ENCODE measurements at places on chromosomes 3 and 15. TPM values are rescaled to one million over a fixed set of nuclear protein-coding genes. Genes with fewer than 3 reads are reported as not detected.
A peak's percentile ranks its signal among the peaks of the same experiment; 100 is the strongest.

DNA sequence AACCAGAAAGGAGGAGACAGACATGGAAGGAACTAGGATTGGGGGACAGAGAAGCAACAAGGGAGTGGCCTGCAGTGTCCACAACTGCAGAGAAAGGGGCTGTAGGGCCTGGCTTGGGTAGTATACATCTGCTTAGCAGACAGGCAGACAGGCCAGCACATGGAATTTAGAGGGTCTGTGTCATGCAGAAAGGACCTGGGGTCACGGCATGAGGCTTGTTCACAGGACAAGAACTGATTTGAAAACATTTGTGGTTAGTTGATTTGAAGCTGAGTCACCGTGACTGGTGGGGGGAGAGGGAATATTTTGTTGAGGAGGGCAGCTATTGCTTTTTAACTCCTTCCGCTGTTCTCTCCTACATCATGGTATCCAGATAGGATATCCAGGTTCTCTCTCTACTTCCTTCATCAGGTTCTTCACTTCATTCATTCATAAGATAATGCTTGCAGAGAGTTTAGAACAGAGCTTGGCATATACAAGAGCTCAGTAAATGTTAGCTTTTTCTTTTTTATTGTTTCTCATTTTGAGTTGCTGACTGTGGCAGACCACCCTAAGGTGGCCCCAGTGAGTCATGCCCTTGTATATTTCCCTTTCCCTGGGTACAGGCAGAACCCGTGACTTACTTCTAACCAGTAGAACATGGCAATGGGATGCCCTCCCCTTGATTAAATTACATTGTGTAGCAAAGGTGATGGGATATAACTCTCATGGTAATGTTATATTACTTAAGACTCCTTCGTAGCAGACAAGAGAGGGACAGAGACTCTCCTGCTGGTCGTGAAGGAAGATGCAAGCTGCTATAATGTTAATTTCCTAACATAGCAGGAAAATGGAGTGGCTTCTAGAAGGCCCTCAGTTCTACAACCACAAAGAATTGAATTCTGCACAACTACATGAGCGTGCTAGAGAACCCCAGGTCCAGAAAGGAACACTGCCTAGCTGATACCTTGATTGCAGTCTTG lies 95.0 kb upstream of the NMNAT3 start:
- no peak overlapping the region for H3K27ac ChIP-seq
- no peak overlapping the region for H3K4me3 ChIP-seq
- H3K27me3 ChIP-seq, result no peaks in the 10 kb centered on the region
- no peak for DNase-seq
- H3K36me3 ChIP-seq, result no peaks in the 10 kb centered on the region

DNA sequence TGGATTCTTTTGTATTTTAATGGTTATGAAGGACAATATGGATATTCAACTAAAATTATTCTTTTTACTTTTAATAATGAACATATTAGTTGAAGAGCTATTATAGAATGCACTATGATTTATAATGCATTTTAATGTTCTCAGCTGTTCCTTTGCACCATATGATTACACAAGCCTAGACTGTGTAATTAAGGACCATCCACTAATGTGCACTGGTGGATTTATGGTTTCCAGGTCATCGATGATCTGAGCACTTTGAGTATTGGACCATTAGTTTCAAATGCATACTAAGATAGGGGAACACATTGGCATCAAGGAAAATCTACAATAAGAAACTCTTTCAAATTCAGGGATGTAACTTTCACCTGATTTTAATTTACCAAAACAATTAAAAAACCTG lies 16.8 kb downstream of the LRRN1 start:
- H3K4me1 ChIP-seq, result no peaks in the 10 kb centered on the region
- peaks cover 8% of the 10 kb centered on the region for H3K36me3 ChIP-seq
- no peak for DNase-seq
- no peak overlapping the region for H3K4me3 ChIP-seq
- H3K27me3 ChIP-seq, result no peaks in the 10 kb centered on the region
- no peak overlapping the region for H3K27ac ChIP-seq

GRCh38 chr15:67372543-67372942 lies 118.0 kb downstream of the IQCH start:
- no peaks in the 10 kb centered on the region for H3K36me3 ChIP-seq
- DNase-seq, result no peak
- no peak overlapping the region for H3K27ac ChIP-seq
- H3K4me3 ChIP-seq, result no peak overlapping the region

Gene EOGT
- 9.6 TPM for polyA plus RNA-seq

DNA sequence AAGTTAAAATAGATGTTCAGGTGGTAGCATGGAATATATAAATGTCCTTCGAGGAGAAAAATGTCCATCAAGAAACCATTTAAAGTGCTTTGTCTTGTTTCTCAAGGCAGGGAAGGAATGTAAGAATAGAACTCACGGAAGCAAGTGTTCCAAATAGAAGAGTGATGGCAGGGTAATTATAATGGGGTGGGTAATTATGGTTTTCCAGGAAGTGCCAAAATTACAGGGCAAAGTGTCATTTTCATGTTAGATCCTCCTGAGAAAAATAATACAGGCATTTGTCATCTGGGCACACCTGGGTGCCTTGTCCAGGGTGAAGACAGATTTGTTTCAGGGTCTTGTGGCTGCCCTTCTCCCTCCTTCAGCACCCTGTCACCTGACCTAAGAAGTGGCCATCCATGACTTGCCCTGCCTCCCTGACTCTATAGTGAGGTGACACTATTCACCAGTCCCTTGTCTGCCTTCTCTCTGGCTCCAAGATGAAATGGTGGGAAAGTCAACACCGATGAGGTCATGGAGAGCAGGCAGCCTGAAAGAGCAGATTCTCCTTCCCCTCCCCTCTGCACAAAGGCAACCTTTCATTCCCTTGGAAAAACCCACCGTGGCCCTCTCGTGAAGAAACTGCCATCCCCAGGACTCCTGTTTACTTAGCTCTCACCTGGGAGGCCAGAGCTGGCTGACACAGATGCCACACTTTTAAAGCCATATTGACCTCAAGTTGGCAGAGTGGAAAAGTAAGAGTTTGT lies 45.1 kb upstream of the AMOTL2 start:
- no peaks in the 10 kb centered on the region for H3K27me3 ChIP-seq
- no peak overlapping the region for H3K4me3 ChIP-seq
- DNase-seq, result no peak
- H3K36me3 ChIP-seq, result no peaks in the 10 kb centered on the region
- no peaks in the 10 kb centered on the region for H3K4me1 ChIP-seq

DNA sequence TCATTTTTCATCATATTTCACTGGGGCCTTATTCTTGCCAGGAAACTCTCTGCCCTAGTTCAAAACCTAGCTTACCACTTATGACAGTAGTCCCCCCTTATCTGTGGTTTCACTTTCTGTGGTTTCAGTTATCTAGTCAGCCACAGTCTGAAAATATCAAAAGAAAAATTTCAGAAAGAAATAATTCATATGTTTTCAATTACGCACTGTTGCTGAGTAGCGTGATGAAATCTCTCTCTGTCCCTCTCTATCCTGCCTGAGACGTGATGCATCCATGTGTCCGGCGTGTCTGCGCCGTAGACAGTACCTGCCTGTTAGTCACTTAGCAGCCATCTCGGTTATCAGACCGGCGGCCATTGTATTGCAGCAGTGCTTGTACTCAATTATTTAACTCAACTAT lies 369.9 kb upstream of the MCTP2 start:
- DNase-seq, result no peak
- H3K36me3 ChIP-seq, result no peaks in the 10 kb centered on the region
- no peak overlapping the region for H3K4me3 ChIP-seq
- H3K4me1 ChIP-seq, result no peaks in the 10 kb centered on the region

- no peak overlapping the region for H3K27ac ChIP-seq
- H3K4me3 ChIP-seq, result no peak overlapping the region
- peaks cover 27% of the 10 kb centered on the region for H3K4me1 ChIP-seq
- peaks cover 2% of the 10 kb centered on the region for H3K36me3 ChIP-seq
- DNase-seq, result peak; percentile 70
These were observed 21.3 kb upstream of the DAPK2 start for GRCh38 chr15:64067564-64068030.

DNA sequence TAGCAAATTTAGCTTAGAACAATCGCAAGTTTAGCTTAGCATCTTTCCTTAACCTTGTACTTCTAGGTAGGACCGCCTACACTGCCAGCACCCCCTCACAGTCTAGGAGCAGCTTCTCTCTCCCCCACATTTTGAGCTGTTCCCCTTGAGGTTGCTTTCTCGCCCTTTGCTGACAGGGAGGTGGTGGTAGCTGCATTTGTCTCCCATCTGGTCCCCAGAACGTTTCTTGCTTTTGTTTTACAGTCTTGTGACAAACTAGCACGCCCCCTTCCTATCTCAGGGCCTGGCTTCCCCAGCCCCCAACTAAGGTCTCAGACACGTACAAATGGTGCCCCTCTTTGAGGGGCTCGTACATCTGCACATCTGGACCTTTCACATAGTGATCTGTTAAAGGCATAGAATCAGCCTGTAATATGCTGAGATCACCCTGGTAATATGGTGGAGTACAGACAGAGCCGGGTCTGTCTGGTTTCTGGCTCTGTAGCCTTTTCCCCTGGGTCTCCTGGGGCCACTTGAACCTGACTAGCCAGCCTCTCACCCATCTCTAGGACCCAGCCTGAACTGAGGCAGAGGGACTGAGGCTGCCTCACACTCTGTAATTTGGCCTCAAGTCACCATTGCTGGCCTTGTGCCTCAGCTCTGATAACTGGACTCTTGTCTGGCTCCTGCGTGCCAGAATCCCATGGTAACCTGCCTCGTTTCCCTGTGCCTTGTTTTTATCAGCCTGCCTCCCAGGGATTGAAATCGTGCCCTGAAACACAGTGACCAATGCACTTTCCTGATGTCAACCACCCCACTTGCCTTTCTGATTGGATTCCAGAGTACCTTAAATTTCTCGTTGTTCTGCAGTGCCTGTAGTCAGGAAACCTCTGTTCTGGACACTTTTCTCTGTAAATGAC lies 27.7 kb downstream of the CRTC3 start:
- peak; percentile 64 for DNase-seq
- no peak overlapping the region for H3K4me3 ChIP-seq
- H3K27me3 ChIP-seq, result no peaks in the 10 kb centered on the region
- H3K4me1 ChIP-seq, result peaks cover 12% of the 10 kb centered on the region

DNA sequence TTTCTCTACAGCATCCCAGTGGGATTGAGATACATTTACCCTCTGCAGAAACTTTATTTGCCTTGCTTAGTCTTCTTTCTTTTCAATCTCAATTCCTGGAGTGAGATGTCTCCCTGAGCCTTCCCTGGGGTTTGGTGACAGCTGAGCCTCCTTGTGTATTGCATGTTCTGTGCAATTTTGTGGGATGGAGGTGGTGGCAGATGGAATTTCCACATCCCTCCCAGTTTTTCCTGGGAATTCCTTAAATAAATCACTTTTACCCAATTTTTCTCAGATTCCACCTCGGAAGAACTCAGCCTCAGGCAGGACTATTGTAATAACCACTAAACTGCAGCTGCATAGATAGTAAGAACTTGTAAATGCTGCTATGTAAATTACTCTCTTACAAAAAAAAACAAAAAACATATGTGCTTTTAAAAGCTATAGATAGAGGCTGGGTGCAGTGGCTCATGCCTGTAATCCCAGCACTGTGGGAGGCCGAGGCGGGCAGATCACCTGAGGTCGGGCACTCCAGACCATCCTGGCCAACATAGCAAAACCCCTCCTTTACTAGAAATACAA lies 88.5 kb upstream of the ABHD17C start:
- no peak overlapping the region for H3K4me3 ChIP-seq
- H3K36me3 ChIP-seq, result no peaks in the 10 kb centered on the region
- H3K4me1 ChIP-seq, result no peaks in the 10 kb centered on the region
- no peak overlapping the region for H3K27ac ChIP-seq
- no peak for DNase-seq

- DNase-seq, result peak; percentile 14
- no peak overlapping the region for H3K4me3 ChIP-seq
- H3K36me3 ChIP-seq, result no peaks in the 10 kb centered on the region
- no peak overlapping the region for H3K27ac ChIP-seq
- H3K4me1 ChIP-seq, result no peaks in the 10 kb centered on the region
- no peaks in the 10 kb centered on the region for H3K27me3 ChIP-seq
These were observed 24.2 kb upstream of the CD96 start for GRCh38 chr3:111517801-111518200.

DNA sequence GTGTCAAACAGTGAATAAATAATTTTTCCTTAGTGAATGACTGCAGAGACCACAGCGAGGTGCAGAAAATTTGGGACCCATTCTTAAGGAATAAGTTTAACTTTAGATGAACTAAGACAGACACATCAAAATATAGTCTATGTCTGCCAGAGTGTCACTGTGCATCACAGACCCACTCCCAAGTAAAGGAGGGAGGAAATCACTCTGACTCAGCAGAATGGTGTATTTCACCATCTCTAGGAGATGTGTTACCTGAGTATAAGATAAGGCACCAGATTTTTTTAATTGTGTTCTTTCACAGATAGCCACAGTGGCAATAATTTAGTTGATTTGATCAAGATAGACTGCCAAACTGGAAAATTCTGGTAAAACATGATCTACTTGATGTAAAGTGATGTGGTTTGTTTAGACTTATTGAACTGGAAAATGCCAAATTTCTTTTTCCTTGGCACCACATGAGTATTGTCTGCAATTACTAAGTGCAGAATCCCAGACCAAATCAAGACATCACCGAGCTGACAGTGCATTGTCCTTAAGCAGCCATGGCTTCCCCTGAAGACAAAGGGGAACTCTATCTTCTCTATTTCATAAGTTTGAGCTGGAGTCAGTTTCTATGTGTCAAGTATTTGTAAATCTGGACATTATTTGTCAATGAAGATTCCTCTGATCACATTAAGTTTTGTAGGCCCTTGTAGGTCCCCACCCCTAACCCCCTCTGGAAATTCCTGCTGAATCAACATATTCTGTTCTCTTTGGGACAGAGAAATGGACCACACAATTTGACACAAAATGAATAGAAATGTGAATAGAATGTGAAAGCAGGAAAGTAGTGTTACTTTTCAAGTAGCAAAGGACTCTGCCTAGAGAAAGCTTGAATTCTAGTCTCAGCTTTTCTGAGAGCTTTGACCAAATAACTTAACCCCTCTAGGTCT lies 47.6 kb downstream of the TIPARP start:
- no peak overlapping the region for H3K4me3 ChIP-seq
- no peaks in the 10 kb centered on the region for H3K4me1 ChIP-seq
- H3K27ac ChIP-seq, result no peak overlapping the region

Gene GOLGA6A
- polyA plus RNA-seq, result not detected

DNA sequence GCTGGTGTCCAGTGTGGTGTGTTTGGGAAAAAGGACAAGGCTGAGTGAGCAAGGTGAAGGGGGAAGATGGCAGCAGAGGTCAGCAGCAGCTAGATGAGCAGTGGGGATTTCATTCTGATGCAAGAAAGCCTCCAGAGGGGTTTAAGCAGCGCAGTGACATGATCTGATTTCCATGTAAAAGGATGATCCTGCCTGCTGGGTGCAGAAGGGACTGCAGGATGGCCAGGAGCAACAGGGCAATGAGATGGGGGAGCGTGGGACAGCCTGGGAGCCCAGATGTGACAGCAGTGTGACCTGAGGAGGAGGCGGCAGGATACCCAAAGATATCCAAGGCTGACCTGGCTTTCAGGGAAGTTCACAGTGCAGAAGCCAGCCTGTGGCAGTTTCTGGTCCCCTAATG lies 6.1 kb downstream of the WNT7A start:
- no peak overlapping the region for H3K4me3 ChIP-seq
- DNase-seq, result no peak
- H3K27ac ChIP-seq, result no peak overlapping the region
- no peaks in the 10 kb centered on the region for H3K4me1 ChIP-seq

Gene SRGAP3
- 0.22 TPM for polyA plus RNA-seq

Gene CFAP100
- polyA plus RNA-seq, result not detected
